Central memory CD8-positive, alpha-beta T cell (primary cell): ENCODE measurements at places on chromosomes 7 and 10.

GRCh38 chr7:88665892-88666514 lies 93.5 kb upstream of the ZNF804B start:
- no peak for DNase-seq

GRCh38 chr10:80078448-80079311 lies at the start of gene TMEM254:
Gene TMEM254, plus strand, starts transcription at chr10:80078665. Its CDS starts 35 bp downstream, at chr10:80078700.
- peak; percentile 79 for DNase-seq

GRCh38 chr10:84248794-84249193 lies 3.9 kb downstream of the RGR start:
- no peak for DNase-seq

DNA sequence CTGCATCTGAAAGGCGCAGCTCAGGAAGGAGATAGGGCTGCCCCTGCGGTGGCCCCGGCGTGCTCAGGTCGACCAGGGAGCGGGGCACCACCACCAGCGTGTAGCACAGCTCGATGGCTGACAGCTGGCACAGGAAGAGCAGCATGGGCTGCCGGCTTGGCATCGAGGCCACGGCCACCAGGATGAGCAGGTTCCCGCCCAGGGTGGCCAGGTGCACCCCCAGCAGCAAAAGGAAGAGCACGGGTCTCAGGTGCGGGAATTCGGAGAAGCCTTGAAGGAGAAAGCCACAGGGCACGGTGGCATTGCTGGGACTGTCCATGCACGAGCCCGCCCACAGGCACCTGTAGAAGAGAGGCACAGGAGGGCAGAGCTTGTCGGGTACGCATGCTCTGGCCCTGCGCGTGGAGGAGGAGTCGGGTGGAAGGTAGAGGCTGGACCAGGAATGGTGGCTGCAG lies 33.9 kb downstream of the TAS2R41 start:
- DNase-seq: no peak

DNA sequence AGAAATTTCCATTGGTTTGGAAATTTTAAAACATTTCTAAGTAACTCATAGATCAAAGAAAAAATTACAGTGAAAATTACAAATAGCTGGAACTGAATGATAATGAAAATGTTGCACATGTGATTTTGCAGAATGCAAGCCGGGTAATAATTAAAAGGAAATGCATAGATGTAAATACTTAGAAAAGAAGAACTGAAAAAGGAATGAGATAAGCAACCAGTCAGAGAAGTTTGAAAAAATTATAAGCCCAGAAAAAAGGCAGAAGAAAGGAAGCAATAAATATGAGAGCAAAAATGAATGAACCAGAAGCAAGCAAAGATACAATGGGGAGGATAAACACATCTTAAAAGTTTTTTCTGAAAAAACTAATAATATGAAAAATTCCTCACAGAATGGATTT lies 3.2 kb upstream of the TMEM273 start:
- DNase-seq: no peak

DNA sequence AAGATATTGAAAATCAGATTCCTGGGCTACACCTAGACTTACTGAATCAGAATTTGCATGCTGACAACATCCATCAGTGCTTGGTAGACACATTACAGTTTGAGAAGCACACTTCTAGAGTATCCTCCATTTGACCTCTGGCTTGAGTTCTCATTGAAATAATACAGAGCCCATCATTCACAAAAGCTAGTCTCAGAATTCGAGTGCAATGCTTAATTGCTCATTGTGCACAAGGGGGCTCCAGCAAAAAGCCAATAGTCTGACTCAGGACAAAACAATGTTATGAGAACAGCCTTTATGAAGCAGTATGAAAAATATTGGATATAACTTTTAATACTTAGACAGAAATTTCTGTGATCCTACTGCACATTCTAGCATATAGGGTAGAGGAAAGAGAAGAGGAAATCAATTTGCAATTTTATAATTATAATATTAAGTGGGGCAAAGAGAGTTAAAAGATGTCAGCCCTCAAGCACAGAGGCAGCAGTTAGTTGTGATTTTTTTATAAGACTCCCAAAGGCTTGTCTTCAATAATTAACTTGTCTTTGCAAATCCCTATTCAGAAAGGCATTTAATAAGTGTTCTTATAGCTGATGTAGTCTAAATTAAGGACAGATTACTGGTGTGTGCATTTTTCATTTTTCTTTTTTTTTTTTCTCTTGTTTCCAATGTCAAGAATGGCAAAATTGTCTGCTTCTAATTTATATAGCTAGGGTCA lies 105.8 kb upstream of the ANK3 start:
- DNase-seq: no peak

DNA sequence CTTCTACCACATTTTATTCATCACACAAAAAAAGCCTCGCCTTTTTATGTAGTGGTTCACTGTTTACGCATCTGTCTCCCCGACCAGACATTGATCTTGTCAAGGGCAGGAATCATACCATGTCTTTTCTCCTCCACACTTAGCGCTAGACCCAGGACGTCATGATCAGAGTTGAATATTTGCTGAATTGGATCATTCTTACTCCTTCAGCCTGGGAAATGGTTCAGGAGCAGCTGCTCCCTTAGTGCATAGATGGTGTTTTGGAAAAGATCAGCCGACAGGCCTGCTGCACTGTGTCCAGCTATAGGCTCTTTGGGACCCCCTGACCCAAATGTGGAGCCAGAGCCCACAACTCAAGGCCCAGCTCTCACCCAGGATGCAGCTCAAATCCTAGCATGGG lies 249.1 kb upstream of the TMEM72 start:
- DNase-seq: no peak

- DNase-seq: no peak
Measured at GRCh38 chr7:102282465-102283362, 4.0 kb upstream of the SH2B2 start.

GRCh38 chr10:35464825-35465456 lies 128.6 kb downstream of the CCNY start:
- DNase-seq: no peak

- no peak for DNase-seq
Measured at GRCh38 chr7:138545123-138545522, 85.1 kb downstream of the TRIM24 start.

DNA sequence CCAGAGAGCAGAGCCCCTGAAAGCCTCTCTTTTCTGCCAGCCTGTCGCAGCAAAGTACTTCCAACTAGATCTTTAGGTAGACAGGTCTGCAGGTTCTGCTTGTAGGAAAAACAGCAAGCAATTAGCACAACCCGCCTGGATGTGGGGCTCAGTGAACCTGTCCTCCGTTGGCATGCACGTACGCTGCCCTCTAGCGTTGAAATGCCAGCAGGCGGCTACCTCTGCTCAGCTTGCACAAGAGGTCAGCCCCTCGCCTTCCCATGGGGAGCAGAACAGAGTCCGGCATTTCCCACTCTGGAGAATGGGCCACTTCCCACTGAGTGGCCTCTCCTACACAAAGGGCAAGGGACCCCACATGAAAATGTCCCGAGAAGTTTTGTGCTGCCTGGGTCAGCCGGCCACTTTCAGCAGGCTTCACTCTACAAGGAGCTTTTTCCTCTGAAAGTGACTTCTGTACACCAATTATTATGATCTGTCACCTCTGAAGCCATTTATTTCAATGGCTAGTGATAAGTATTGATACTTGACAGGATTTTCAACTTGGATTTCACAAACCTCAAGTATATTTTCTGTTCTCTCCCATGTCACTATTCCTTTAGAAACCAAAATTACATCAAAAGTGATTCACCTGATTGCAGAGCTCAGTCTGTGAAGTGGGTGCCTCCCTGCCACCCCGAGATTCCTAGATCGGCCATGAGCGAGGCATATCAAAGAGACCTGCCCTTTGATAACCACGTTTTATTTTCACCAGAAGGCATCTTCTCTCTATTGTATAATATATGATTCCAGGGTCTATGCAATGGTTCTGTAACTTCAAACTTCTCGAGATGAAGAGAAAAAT lies 56.7 kb downstream of the JCAD start:
- DNase-seq: peak; percentile 31

DNA sequence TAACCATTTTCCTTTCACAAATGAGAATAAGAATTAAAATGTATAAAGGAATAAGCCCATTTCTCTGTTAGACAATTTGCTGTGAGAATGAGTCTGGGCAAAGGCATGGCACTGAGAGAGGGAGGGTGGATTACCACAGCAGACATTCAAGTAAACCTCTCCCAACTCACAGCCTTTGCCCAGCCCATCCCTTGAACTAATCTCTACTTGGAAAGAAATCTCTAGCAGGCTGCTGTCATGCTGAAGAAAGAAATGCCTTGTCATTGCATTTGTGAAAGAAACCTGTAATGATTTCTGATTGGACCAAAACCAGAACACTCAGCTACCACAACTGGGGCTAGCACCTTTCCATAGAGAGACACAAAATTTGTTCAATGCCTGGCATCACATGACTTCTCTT lies 39.2 kb downstream of the CH25H start:
- DNase-seq: no peak

DNA sequence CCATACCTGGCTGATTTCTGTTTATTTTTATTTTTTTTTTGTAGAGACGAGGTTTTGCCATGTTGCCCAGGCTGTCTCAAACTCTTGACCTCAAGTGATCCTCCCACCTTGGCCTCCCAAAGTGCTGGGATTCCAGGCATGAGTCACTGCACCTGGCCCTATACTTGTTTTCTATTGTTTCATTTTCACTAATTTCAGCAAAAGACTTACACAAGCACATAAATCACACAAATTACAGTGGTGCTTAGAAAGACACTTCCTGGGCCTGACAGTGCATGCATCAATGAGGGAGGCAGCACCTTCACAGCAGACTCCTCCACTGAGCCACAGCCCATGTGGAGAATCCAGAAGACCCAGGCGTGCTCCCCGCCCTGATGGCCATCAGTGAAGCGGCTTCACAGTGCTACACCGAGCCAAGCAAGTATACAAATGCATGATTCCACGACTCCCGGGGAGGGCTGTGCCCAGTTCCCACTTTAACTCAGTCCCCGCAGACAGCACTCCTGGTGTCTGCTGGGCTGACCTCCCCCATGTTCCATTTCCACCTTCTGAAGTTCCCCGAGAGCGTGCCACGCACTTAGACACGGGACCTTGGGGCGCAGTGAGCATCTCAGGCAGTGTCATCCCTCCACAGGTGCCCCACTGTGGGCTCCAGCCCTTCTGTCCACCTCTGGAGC lies 20.6 kb downstream of the PITRM1 start:
- no peak for DNase-seq

GRCh38 chr7:29281782-29282541 lies 87.4 kb downstream of the CHN2 start:
- no peak for DNase-seq

GRCh38 chr7:41252551-41252950 lies 450.3 kb downstream of the INHBA start:
- DNase-seq: no peak

GRCh38 chr10:72834183-72834825 lies 59.2 kb upstream of the OIT3 start:
- DNase-seq: no peak

- no peak for DNase-seq
Measured at GRCh38 chr7:121180436-121181063, 148.2 kb upstream of the WNT16 start.

GRCh38 chr10:69421611-69422308 lies 5.0 kb upstream of the TACR2 start:
- no peak for DNase-seq

GRCh38 chr10:108249940-108250339 lies 1085.4 kb upstream of the SORCS1 start:
- DNase-seq: no peak

GRCh38 chr10:103512166-103512565 lies 18.7 kb downstream of the NEURL1 start:
- no peak for DNase-seq

DNA sequence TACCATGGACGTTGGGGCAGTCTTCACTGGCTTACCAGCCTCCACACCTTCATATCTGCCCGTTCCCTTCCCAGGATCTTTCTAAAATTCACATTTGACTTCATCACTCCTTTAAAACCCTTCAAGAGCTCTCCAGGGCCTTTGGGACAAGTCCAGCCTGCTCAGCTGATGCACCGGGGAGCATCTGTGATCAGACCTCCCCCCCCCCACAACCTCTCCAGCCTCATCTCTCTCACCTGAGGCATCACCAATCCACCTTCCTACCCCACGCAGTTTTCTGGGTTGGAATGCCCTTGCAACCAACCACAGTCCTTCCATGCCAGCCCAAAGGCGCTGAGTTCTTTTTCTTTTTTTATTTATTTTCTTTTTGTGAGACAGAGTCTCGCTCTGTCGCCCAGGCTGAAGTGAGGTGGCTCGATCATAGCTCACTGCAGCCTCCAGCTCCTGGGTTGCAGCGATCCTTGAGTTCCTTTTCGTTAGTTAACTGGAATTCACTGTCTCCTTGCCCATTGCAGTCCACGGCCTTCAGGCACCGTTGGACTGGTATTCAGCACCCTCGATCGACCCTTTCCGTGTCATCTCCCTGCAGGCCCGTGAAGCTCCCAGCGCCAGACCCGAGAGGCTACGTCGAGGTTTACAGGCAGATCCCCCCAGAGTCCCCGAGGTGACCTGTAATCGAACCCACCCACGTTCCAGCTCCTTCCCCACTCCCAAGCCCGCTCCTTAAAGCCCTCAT lies 654 bp downstream of the ALKBH4 start:
- no peak for DNase-seq

DNA sequence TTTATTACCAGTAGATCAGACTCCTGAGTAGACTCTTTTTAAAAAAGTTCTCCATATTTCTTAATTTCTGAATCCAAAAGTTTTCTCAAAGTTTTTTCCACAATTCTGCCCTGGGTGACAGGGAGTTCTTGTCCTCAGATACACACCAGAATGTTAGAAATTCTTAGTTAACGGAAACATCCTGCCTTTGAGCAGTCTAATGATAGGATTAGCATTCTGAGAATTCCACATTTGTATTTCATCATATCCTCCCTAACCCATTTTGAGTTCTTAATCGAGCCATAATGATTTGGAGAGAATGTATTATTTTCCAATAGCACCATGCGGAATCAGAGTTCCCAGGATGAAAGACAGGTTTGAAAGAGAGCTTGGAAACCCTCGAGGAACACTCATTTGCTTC lies 28.9 kb upstream of the MRPS33 start:
- DNase-seq: no peak

DNA sequence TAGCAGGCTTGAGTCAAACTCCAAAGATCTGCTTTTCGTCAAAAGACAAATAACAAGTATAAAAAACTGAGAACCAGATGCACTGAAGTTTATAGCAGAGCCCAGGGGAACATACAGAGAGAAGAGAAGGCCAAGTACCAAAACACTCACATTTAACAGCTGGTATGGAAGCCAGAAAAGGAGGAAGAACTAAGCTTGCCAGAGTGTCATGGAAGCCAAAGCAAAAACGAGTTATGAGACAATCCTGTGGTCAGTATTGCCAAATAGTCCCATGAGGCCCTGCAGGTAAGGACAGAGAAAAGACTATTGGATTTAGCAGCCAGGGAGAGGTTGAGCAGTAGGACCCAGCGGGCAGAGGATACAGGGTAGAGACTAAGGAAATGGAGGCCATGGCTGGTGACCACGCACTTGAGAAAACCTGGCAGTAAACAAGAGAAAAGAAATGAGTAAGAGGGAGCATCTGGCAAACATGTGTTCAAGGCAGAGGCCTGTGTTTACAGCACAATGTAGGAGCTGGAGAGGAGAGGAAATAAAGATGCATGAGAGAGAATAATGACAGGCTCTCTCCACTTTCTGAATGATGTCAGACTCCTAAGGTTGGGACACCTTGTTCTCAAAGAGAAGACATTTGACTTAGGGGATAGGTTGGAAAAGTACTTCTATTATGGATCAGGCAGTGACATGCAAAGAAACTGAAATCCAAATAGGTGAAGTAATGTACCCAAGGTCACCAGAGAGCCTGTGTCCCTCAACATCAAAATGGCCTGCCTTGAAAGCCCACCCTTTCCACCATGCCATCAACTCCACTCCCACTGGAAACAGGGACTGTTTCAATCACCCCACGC lies 9.1 kb downstream of the CREB3L2 start:
- no peak for DNase-seq
